ENCODE measurements at places on chromosomes 7 and 10.

DNA sequence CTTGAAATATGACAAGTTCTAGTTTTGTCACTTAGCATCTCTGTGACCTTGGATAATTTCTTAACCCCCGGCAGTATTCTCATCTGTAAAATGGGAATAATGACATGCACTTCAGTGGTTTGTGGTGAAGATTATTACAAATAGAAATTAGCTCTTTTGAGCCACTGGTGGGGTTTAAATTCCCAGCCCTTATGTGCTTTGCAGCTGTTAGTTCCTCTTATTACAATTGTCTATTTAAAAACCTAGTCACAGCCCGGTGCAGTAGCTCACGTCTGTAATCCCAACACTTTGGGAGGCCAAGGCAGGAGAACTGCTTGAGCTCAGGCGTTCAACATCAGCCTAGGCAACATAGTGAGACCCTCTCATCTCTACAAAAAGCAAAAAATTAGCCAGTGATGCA is 30.1 kb downstream of the CAV1 start:
- no peak for DNase-seq

DNA sequence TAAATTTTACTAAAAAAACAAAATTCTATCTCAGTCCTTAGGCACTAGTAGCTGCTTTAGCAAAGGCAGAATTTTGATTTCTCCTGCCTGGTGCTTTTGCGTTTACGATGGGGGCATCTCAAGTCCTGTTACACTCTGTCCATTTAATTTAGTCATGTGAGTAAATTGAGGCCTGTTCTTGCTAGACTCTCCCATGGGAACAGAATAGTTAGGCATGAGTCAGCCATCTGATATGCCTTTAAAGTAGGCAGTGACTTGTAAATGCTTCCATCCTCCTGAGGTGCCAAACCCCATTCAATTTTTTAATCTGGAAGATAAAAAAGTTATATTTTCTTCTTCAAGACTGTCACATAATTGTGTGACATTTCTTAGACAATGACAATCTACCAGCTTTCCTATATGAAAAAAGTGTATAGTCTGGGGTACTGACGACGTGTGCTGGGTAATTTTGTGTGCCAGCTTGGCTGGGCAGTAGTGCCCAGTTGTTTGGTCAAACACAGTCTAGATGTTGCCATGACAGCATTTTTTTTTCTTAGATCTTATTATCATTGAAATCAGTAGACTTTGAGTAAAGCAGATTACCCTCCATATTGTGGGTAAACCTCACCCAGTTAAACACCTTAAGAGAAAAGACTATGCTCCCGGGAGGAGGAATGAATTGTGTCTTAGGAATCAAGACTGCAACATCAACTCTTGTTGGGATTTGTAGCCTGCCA is 603.4 kb downstream of the SORCS1 start:
- DNase-seq: no peak

- no peak for DNase-seq
Measured at GRCh38 chr10:24180891-24181290, 28.0 kb upstream of the KIAA1217 start.

DNA sequence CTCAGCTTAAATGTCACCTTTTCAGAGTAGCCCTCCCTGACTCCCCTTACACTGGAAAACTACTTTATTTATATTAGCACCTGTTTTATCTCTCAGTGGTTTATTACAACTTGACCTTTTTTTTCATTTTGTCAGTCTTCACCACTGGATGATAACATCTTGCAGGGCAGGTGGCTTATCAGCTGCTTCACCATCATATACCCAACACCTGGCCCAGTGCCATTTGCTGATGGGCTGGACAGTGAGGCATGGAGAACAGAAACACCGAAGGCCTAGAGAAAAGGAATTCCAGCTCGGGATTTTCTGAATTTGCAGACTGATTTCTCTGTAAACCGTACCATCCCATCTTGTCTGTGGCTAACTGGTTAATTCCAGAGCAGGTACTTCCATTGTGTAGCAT is 48.5 kb downstream of the SORCS3 start:
- no peak for DNase-seq

- DNase-seq: no peak
Measured at GRCh38 chr7:30313348-30313747, 29.0 kb downstream of the ZNRF2 start.

GRCh38 chr7:88101769-88102168 is 118.1 kb downstream of the SRI start:
- no peak for DNase-seq

- DNase-seq: no peak
Measured at GRCh38 chr7:129644634-129645230, 33.2 kb downstream of the NRF1 start.

GRCh38 chr7:105972276-105972675 is 9.2 kb downstream of the CDHR3 start:
- no peak for DNase-seq

DNA sequence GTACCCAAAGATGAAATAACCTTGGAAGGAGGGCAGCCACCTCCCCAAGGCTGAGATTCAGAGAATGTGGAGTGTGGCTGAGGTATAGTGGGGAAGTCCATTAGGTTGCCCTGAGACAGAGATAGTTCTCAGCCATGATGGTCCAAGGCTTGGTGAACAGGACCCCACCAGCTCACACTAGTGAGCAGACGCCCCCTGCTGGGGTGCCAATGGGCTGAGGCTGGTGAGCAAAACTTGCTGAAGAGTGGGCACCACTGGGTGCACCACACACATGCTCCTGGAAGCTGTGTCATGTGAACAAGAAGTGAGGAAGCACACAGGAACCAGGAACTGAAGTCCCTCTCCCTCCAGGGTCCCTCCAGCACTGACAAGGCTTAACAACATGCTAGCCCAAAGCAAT is 8.9 kb downstream of the FBXL13 start:
- no peak for DNase-seq

GRCh38 chr10:131115801-131116200 is 195.7 kb downstream of the TCERG1L start:
- DNase-seq: no peak
